ENCODE measurements at places on chromosomes 7 and 10.

GRCh38 chr10:13066527-13066926 is 33.4 kb upstream of the OPTN start:
- DNase-seq, result no peak

- peak; percentile 67 for DNase-seq
Measured at GRCh38 chr7:41731493-41732435, 28.9 kb upstream of the INHBA start.

- no peak for DNase-seq
Measured at GRCh38 chr7:12921751-12922345, 234.4 kb downstream of the ARL4A start.

DNA sequence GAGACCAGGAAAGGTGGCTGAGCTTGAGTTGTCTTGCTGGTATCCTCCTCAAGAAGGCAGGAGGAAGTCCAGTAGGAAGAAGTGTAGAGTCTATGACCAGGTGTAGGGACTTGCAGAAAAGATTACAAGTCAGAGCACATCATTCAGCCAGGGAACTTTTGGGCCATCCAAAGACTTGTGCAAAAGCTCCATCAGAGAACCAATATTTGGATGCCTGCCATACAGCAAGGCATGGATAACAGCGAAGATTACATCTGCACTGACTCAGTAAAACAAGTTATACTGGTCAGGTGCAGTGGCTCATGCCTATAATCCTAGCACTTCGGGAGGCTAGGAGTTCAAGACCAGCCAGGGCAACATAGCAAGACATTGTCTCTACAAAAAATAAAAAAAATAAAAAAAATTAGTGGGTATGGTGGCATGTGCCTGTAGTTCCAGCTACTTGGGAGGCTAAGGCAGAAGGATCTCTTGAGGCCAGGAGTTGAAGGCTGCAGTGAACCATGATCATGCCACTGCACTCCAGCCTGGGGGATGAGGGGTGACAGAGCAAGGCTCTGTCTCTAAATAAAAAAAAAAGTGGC is 13.2 kb upstream of the NMT2 start:
- no peak for DNase-seq

DNA sequence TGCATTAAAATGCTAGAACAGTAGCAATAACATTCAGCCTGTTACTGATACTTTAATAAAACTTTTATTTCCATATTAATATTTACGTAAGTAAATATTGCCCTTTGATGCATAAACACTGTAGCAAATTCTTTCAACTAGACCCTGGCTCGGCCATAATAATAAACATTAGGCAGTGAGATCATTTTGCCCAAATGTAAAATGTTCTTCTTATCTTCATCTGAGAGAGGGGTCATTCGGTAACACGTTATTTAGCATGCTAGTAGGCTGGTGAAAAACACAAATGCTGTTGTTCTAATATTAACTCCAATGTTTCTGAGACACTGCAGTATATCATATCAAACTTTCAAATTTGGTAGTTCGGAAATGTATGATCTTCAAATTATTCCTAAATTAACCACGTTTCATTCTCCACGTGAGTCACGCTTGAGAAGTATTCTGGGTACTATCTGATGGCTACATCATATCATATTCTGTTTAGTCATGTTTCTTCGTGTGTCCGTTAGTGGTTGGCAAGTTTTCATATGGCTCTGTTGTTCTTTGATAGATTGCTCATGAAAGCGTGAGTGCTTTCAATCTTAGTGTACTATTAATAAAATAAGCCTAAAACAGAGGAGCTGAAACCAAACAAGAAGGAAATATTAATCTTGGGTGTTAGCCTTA is 145.8 kb downstream of the NSUN6 start:
- no peak for DNase-seq

DNA sequence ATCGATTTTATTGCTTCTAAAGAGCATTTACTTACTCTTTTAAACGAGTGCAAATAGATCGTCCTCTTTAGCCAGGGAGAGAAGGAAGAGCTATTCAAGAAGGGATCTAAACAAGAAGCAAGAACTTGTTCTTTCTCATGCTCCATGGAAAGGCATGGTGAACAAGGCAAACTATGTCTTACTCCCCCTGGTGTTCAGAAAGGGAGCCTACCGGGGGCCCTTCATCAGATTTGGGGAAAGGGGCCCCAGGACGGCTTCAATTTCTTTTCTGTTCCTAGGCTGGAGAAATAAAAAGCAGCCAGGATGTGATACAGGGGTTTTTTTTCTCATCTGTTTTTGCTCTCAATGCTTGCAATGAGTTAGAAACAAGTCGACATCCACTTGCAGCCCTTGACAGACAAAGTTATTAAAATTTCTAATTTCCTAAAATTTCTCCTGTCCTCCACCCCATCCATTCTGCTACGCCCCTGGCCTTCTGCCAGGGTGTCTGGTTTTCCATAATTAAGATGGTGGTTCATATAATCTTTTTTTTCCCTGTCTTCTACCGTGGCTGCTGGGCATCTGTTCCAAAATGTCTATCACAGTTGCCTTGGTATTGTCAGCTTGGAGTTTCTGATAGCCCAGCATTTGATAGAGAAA is 214.4 kb downstream of the CREB5 start:
- DNase-seq, result peak; percentile 51

DNA sequence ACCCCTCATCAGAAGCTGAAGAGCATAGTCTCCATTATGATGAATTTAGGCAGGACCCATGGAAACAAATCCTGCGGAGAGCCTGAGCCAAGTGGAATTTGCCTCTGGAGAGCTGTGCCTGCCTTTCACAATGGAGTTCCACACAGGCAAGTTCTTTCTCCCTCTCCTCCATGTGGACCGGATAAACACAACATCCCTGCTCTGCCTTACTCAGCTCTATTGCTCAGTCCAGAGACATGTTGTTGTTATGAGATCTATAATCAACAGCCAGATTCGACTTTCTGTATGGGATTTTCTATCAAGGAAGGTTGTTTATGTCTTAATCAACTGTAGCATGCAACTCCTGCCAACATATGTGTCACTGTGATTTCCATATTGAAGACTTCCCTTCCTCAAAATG is 59.5 kb upstream of the ELMO1 start:
- DNase-seq, result no peak

- DNase-seq, result no peak
Measured at GRCh38 chr10:123061865-123062264, 53.1 kb downstream of the ACADSB start.

GRCh38 chr7:21911341-21911875 is 34.3 kb downstream of the CDCA7L start:
- no peak for DNase-seq

- no peak for DNase-seq
Measured at GRCh38 chr10:129973674-129974059, 9.6 kb upstream of the EBF3 start.

GRCh38 chr10:121330563-121330962 is 267.7 kb downstream of the FGFR2 start:
- no peak for DNase-seq

GRCh38 chr10:103336370-103336769 is 14.6 kb downstream of the PCGF6 start:
- no peak for DNase-seq

- no peak for DNase-seq
Measured at GRCh38 chr7:91717681-91718470, 162.6 kb downstream of the MTERF1 start.

DNA sequence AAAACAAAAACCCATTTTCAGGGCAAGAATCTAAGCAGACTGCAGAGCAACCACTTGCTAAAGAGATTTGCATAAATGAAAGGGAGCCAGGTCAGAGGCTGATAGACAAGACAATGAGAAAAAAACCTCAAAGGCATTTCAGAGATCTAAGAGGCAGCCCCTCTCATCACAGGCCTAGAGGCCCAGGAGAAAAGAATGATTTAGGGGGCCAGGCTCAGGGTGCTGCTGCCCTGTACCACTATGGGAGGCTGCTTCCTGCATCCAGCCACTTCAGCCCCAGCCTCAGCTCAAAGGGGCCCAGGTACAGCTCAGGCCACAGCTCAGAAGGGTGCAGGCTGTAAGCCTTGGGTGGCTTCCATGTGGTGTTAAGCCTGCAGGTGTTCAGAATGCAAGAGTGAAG is 3.7 kb upstream of the DNAJC12 start:
- DNase-seq, result no peak

DNA sequence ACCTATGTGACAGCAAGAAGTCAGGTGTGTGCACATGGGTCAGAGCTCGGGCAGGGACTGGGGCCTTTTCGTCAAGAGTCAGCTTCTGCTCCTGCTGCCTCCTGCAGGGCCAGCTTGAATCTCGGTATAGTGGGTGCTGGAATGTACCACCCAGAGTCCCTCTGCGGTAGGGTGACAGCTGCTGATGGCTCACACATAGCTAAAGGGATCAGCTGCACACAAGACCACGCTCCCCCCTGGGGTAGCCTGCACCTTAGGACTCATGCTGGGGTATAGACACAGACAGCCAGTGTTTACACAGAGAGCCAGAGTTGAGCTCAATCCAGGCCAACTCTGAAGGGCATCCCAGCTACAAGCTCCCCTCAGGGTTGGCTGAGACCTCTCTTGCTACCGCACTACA is 14.0 kb upstream of the COL13A1 start:
- DNase-seq, result no peak

GRCh38 chr10:125101581-125101980 is 58.8 kb downstream of the CTBP2 start:
- no peak for DNase-seq

- peak; percentile 31 for DNase-seq
Measured at GRCh38 chr10:118850418-118851061, 95.8 kb upstream of the CACUL1 start.
